ENCODE measurements at places on chromosomes 7 and 10.

GRCh38 chr10:122208571-122209430, 62.3 kb upstream of the BTBD16 start:
- no peak for DNase-seq

GRCh38 chr10:131579251-131580071, 267.9 kb upstream of the TCERG1L start:
- no peak for DNase-seq

DNA sequence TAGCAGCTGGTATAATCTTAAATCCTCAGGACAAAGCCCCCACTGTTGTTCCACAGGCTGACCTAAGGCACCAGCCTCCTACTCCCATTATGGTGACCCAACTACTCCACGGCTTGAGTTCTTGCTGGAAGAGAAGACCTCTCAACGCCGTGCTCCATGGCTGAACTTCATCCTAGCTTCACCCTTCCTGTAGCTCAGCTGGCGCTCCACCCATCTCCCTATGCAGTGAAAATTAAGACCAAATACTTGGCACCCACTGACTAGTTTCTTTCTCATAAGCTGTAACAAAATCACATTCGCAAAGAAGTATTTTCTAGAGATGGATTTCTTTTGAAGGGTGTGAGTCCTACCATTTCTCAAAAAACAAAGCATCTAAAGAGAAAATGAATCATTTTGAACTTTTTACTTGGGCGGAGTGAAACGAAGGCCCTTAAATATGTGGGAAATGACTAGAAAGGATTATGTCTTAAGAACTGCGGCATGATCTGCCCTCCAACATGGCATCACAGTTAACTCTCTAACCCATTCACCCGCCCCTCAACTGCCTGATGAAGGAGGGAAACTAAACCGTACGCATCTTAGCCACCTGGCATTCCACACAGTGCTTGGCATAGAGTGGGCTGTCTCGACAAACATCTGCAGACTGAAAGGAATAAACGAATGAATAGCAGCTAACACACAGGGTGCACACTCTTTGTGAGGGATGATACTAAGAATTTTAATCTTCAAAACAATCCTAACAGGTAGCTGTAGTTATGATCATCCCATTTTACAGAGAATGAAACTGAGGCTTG, 32.7 kb downstream of the GFRA1 start:
- no peak for DNase-seq

- no peak for DNase-seq
Measured at GRCh38 chr10:112223725-112224124, 40.2 kb upstream of the GPAM start.

DNA sequence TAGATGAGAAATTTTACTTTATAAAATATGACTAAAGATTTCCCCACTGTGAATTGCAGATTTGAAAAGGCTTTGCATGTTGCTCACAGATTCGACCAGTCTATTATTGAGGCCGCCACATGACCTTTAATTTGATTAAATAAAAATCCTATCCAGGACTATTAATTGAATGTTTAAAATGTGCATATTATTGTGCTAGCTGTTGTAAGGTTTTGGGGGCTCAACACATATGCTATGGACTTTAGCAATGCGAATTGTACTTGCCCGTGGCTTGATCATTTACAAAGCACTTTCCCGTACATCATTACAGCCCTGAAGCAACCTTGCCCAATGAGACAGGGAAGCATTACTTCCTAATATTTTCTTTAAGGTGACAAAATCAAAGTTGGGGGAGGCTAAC, 243.0 kb downstream of the ACTR3B start:
- no peak for DNase-seq

DNA sequence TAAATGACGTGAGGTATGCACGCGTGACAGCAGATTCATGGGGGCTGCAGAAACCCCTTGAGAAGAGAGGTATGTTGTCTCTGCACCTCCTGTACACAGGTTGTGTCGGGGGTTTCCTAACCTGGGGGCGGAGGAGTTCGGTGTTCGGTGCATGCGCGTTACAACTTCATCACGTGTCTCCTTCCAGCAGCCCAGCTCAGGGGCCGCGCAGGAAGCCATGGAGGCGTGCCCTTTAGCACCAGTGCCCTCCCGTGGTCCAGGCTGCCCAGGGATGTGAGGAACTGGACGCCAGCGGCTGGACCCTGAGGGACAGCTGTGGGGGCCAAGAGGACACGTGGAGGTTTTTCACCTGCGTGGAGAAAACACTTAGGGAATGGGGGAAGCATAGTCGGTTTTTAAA, 186.4 kb downstream of the EBF3 start:
- DNase-seq = no peak

GRCh38 chr7:74598558-74598957, 59.0 kb upstream of the GTF2I start:
- DNase-seq = no peak

DNA sequence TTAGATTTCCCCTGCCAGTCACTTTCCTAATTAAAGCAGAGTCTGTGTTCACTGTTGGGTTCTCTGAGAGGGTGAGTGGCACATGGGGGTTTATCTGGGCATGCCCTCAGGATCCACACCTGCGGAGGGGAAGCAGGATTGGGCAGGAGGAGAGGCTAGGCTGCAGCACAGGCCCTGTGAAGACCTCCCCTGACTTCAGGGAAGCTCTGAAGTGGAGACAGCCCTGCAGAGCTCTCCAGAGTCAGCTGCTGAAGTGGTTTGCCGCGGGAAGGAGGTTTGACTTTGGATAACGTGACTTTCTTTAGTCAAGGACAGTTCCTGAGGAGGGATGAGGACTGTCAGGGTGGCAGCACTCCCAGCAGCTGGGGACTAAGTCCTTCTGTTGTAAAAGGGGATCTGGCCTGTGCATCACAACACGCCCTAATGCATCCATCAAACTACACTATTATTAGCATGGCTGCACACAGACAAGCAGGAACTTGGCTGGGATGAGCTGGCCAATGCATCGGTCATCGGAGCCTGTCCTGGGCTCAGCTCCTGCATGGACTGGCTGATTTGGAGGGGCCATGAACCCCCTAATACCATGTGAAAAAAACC, 50.9 kb upstream of the LEP start:
- no peak for DNase-seq

DNA sequence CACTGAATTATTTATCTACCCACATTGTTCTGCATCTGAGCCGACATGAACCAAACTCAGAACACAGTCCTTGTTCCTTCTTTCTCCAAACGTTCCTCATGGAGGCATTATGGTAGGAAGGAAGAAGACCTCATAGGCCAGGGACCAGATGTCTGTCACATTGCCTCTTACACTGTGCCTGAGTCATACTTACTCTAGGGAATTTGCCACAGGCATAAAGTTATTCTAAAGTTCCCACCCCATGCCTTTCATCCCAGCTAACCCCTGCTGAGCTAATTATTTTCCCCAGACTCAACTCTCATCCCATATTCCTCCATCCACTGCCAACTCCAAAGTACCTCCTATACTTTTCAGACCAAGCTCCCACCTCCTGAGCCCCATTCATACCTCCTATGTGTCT, 21.2 kb downstream of the MAT1A start:
- peak; percentile 32 for DNase-seq

- DNase-seq = no peak
Measured at GRCh38 chr10:94085766-94086437, 92.2 kb downstream of the PLCE1 start.

DNA sequence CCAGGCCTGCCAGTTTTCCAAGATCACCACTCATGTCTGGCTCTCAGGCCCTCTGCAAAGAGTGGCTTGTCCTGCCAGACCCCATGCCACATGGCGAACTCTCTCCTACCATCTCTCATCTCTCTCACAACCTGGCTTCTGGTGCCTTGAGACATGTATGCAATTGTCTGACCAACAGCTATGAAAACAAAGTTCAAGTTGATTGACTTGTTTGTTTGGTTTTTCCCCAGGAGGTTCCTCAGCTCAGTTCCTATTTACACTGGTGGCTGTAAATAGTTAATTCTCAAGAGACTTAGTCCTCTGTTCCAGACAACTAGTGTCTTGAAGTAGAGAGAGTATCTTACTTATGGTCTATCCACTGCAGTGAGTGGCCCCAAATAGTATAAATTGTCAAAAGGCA, 131.8 kb downstream of the SNX10 start:
- no peak for DNase-seq

DNA sequence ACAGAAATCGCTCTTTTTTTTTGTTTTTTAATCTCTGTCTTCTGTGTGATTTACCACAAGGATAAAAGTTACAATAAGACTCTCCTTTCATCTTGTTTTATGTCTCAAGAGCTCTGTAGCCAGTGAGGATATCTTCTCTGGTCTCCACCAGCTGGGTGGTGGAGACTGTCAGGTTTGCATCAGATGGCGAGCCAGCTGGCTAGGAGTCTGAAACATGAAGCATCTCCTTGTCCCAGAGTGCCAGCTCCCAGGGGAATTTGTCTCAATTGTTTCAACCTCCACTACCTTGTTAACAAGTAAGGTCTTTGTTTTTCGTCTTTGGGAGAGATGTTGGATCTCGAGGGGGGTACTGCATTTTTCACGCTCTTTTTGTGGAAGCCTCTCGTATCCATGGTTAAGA, 47.3 kb downstream of the FRMPD2 start:
- DNase-seq = no peak

GRCh38 chr7:106957766-106958165, 86.7 kb upstream of the PRKAR2B start:
- DNase-seq = peak; percentile 89

DNA sequence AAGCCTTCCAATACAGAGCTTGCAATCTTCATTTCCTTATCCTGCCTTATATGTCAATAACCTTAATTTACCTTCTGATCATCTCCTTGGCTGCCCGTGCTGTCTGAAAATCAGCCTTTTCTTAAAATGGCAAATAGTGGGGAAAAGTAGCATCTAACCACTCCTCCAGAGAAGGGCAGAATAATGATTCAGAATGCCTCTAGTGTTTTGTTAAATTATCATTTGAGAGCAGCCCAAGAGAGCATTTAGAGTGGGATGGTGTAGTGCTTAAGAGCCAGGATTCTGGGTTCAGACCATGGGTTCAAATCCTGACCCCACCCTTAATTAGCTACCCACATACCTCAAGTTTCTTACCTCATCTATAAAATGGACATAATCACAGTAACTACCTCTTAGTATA, 4.6 kb upstream of the TMEM139 start:
- DNase-seq = no peak

DNA sequence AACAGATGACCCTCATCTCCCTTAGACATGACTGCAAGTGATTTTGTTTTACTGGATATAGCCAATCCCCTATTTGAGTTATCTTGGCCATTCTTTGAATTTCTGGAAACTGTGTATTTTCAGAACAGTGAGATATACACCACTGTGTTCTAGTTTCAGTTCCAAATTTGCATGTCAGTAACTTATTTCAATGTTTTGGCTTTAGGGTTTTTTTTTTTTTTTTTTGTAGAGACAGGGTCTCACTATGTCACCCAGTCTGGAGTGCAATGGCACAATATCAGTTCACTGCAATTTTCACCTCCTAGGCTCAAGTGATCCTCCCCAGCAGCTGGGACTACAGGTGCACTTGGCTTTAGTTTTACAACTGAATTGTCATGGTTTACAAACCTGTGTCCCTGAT, 67.2 kb downstream of the ATAD1 start:
- DNase-seq = no peak

DNA sequence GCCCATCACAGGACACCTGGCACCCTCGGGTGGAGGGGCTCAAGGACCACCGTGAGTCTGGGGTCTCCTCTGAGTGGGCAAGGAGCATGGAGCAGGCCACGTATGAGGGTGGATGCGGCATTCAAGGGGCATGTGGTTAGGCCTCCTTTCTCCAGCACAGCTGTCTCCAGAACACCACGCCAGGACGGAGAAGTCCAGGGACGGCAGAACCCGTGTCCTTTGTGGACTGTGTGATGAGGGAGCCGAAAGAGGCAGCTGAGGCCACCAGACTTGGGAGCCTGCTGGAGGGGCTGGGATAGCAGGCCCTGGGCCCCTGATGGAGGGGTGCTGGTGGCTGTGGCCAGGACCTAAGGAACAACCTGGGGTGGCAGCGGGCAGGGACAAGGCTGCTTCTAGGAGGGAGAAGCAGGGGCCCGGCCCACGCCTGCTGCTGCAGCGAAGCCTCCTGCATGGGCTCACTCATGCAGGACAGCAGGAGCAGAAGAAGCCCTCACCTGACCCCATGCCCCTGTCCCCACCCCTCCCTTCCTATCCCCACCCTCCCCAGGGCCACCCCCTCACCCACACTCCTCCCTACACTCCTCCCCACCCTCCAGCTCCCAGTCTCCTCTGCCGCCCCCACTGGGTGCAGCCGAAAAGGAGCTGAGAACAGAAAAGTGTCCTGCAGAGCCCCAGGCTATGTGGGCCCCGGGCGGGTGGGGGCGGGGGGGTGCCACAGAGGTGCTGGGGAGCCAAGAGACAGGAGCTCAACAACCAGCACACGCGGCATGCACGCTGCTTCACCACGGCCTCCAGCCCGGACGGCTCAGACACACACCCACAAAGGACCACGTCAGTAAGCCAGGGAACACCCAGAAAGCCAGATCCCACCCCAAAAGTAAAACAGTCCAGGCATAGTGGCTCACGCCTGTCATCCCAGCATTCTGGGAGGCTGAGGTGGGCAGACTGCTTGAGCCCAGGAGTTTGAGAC, 29.7 kb downstream of the ZFAND2A start:
- no peak for DNase-seq

GRCh38 chr7:118289476-118289875, 65.0 kb downstream of the ANKRD7 start:
- no peak for DNase-seq

DNA sequence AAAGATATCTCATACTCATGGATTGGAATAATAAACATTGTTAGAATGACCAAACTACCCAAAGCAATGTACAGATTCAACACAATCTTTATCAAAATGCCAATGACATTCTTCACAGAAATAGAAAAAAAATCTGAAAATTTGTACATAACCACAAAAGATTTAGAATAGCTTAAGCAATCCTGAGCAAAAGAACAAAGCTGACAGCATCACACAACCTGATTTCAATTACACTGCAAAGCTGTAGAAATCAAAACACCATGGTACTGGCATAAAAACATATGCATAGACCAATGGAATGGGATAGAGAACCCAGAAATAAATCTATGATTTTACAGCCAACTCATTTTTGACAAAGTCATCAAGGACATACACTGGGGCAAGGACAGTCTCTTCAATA, 130.0 kb upstream of the TMEM72 start:
- DNase-seq = no peak

GRCh38 chr10:75658915-75659314, 227.5 kb downstream of the LRMDA start:
- no peak for DNase-seq

DNA sequence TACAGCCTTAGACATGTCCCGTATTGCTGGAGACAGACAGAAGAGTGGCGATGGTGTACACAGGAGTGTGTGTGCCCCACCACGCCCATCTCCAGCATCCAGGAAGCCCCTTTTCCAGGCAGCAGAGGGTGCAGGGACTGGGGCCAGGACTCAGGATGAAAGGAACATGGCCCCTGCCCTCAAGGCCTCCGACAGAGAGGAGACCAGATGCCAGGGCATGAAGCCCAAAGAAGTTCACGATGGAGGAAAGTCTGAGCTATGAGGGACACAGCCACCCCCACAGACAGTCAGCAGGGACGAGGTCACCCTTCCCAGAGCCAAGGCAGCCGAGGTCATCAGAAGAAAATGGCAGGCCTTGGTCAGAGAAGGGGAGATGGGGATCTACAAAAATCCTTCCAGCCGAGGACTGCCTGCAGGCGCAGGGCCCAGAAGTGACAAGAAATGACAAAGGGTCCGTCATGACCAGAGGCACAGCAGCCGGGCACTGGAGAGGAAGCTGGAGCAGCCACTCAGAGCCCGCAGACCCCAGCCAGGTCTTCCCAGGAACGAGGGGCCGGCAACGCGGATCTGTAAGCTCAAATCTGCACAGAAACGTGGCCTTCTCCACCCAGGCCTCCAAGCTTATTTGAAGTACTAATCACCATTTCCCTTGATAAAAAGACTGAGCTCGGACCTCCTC, 78.7 kb upstream of the PPP2R2D start:
- no peak for DNase-seq
